Epithelial cell of esophagus (primary cell): ENCODE measurements at places on chromosomes 7 and 10.

GRCh38 chr10:124648738-124649137, 95.4 kb downstream of the FAM53B start:
- peak; percentile 93 for DNase-seq

DNA sequence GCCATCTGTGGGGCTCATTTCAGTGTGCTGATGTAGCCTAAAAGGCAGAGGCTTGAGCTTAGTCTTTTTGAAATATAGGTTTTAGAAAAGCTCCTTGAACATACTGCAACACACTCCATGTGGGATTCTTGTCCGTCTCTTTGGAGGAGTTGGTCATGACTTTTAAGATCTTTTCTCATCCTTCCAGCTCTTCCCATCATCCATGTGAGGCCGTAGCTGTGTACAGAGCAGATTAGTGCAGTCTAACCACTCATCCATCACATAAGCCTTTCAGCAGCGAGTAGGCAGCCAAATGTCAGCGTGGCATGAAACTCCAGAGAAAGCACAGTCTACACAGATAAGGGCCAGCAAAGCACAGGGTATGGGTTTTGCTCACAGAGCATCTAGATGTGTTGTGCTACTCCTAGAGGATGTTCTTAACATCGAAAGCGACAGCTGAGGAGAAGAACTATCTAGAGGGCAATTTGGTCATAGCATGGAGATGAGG, 28.1 kb upstream of the NPVF start:
- DNase-seq: no peak

DNA sequence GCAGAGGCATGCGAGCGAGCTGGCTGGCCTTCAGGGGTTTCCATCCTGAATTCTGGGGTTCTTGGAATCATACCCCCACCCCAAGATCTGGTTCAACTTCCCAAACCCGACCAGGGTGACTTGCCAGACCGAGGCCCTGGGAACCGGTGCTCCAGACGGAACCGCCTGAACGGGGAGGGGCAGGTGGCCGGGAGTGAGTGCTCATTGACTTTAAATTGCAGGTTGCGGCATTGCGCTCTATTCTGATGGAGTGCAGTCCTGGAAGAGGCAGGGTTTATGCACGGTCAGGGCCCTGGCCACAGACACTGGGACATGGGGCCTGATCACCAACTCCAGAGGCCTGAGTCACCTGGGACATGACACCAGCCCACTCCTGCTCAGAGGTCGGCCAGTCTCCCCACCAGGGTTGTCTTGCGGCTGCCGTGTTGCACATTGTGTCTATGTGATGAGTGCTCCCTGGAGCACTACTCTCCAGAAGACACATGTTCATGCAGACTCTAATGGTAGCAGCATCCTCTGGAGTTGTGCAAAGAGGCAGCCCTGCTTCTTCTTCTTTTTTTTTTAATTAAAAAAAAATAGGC, 5.8 kb upstream of the DDIT4 start:
- no peak for DNase-seq

GRCh38 chr7:462173-463103, 57.2 kb downstream of the PDGFA start:
- no peak for DNase-seq

DNA sequence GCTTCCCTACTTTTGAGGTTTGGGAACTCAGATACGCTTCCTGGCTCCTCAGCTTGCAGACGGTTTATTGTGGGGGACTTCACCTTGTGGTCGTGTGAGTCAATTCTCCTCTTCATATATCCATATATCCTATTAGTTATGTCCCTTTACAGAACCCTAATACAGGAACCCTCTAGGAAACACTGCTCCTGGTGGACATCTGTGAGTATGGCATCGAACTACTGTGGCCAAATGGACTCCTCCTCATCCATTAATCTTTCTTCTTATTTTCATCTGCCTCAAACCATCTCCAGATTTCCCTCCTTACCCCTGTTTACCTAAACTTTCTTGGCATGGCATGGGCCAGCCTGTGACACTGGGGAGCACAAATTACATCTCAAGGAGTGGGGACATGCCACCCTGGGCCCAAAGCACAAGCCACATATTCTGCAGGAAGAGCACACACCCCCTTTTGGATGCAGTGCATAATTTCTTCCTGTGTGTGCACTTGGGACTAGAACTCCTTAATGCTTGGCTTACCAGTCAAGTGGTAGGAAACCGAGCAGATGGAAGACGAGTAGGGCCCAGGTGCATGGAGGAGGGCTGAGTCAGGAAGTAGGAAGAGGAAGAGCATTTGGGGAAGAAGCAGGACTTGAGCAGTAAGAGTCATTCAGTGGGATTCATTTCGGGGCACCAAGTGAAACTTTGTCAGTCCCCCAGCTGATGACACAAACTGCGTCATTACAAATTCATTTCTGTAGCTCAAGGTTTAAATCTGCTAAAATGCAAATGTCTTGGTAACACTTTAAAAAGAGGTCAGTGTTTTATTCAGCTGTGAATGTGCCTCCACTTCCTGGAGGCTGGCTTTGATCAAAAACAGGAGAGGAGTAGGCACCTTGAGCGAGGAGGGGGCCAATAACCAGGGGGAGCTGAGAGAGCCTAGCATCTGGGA, 80.8 kb upstream of the PLXNA4 start:
- peak; percentile 8 for DNase-seq

GRCh38 chr7:92404170-92404614, 43.1 kb upstream of the GATAD1 start:
- no peak for DNase-seq

DNA sequence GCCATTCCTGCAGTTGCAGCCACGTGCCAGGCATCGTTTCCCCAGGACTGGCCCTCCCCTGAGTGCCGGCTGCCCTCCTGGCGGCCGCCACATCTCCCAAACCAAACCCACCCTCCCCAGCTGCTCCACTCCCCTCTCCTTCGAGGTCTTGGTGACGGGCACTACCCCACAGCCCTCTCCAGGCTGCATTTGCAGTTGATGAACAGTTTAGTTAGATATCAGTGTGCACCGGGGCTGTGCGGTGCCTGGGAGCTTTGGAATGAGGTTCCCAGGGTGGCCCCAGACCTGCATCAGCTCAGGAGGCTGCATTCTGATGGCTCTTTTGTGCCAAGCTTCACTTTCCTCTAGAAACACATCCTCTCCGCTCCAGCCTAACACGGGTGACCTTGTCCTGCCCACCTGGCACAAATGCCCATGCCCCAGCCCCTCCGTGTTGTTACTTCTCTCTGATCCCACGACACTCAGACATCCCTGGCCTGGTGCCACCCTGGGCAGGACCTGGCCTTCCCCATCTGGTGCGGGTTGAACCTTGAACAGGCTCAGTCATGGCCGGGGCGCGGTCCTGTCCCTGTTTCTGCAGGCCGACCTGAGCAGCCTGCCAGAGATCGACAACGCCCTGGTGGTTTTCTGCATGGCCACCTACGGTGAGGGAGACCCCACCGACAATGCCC, 14.5 kb downstream of the TMEM120A start:
- no peak for DNase-seq

DNA sequence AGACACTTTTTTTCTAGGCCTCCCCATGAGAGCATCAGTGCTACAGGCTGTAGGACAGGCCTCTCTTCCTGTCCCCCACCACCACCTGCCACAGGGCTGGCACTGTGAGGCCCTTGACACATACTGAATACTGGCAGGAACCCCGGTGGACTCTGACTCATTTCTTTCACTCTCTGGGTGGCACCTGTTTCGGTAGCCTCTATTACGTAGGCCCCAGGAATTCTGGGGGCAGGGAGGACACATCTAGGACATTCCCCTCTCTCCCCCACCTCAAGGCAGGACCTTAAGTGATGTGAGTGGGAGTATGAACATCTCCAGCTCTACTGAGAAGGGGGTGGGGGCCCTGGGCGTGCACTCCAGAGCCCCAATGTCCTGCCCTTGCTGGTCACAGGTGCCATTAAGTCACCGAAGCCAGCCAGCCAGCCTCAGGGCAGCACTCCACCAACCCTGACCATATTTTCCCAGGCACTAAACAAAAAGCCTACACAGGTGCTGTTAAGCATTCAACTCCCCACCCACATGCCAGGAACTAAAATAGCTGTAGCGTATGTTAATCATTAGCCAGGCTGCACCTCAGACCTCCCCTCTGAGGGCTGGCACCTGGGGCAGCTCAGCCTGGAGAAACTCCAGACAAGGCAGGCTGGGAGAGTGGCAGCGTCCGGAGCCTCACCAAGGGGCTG, 8.9 kb downstream of the ANXA11 start:
- DNase-seq: peak; percentile 89

GRCh38 chr7:139918480-139918879, 89.4 kb downstream of the TBXAS1 start:
- DNase-seq: no peak

DNA sequence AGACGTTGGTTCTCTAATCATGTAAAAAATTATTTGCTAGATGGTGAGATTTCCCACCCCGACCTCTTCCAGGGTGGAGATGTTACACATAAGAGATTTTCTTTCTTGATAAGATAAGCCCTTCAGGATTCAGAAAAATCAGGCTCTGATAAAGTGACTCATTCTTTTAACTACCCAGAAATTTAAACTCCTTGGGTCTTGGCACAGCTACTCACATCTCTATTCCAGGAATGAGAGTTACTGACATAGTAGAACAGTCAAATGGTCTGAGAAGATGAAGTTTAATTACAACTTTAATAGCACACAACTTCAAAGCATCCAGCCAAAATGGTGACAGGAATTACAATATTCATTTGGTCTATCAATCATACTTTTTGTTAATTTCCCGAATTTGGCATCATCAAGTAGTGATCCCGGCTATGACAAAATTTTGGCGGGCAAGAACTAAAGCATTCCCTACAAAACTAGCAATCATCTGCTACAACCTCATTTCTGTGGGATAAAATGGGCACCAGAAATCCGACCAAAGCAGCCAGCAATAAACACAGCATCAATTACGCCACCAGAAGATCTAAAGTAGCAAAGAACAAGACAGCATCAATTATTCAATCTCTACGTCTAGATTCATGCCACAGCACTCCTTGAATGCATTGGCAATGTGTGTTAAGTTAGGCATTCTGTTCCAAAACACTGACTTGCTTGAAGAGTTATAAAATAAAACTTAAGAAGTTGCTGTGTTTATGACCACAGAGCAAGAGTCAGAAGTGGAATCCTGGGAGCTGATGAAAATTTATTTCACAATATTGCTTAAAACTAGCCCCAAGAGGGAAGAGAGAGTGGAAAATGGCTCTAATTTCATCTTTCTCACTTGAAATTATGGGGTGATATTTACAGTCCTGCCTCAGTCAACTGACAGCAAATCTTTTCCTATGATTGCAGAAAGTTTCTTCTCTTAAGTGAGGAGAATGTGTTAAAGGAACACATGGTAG, 565.7 kb upstream of the ANKRD30A start:
- DNase-seq: no peak

GRCh38 chr7:124219681-124220080, 186.8 kb upstream of the TMEM229A start:
- DNase-seq: no peak

GRCh38 chr7:35908331-35909216, 107.7 kb downstream of the SEPTIN7 start:
- no peak for DNase-seq

DNA sequence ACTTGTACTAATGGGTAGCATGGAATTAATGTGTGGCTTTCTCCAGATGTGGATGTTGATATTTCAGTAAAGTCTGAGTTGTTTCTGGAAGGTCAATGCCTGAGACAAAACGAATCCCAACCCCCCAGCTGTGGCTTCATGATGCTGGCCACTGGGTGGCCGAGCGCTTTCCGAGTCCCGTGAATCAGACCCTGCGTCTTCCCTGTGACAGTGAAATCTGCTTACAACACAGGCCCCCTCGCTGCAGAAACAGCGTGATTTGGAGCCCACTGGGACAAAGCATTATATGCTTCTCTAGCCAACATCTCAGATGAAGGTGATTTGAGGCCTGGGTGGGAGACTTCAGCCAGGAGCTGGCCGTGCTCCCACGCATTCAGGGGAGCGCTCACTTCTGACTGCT, 124.7 kb downstream of the WDR37 start:
- no peak for DNase-seq

GRCh38 chr7:139897422-139898090, 68.5 kb downstream of the TBXAS1 start:
- DNase-seq: peak; percentile 53

- DNase-seq: peak; percentile 88
Observed at GRCh38 chr10:77919713-77920108, 6.8 kb downstream of the DLG5 start.

DNA sequence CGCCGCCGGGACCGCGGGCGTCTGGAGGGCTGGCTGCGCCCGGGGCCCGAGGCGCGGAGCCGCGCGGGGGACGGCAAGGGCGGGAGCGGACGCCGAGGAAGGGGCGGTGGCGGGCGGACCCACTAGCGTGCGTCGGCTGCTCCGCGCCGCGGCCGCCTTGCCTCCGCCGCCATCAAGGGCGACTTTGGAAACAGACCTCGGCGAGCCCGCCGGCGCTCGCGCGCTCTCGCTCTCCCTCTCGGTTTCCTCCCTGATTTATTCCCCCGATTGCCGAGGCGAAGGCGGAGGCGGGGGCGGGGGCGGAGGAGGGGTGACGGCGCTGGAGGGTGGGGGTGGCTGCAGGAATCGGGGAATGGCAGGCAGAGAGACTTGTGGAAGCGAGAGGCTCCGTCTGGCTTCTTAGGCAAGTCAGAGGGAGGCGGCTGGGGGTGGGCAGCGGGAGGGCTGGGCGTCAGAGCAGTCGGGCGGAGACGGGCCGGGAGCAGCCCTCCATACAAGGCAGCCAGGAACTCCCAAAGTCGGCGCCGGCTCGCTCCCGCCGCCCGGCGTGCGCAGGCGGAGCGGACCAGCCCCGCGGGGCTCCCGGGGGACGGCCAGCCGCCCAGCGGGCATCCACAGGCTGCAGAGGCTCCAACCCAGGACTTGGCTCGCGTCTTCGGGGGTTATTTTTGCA, at the start of gene CACNA2D1:
Gene CACNA2D1, minus strand, starts transcription at position 231 of the 673 bp plus-strand sequence.
- peak; percentile 31 for DNase-seq

GRCh38 chr7:102068846-102069245, 217.8 kb upstream of the SH2B2 start:
- DNase-seq: no peak

- no peak for DNase-seq
Observed at GRCh38 chr7:155387066-155387620, 70.8 kb upstream of the EN2 start.

- DNase-seq: no peak
Observed at GRCh38 chr7:90246171-90246570, 1.2 kb downstream of the CFAP69 start.

DNA sequence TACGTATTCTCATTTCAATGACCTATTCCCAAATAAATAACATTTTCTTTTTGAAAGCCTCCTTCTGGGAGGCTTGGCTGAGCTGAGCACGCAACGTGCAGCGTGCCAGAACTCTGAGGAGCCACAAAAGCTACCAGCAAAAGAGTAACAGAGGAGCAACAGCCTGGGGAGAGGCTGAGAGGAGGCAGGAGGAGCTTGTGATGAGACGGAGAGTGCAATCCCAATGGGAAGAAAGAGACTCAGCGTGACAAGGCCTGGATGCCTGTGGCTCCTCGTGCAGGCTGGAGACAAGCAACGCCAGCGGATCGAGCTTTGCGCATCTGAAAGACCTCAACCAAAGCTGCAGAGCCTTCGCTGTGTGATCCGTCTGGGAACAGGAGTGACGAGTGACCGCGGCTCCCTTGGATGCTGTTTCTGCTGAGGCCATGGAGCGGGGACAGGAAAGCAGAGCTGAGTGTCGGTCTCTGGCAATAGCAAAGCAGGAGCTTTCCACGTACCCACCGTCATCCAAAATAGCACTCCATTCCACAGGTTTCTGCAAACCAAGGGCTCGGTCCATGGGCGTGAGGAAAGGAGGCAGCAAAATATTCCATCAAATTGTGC, 171.7 kb upstream of the PFKP start:
- DNase-seq: no peak
